ENCODE measurements at places on chromosomes 1 and 21. TPM values are rescaled to one million over a fixed set of nuclear protein-coding genes. Genes with fewer than 3 reads are reported as not detected.

LAD1 gene
- 0.04 TPM for polyA plus RNA-seq

GNG12 gene
- 140 TPM for polyA plus RNA-seq

C1orf87 gene
- not detected for polyA plus RNA-seq

RCOR3 gene
- polyA plus RNA-seq, result 33.8 TPM

AGT gene
- 6.2 TPM for polyA plus RNA-seq

IL22RA1 gene
- not detected for polyA plus RNA-seq

PSMG1 gene
- polyA plus RNA-seq, result 60.0 TPM

TFF2 gene
- not detected for polyA plus RNA-seq

OR2G6 gene
- polyA plus RNA-seq, result not detected

SH2D2A gene
- polyA plus RNA-seq, result 0.09 TPM

CA6 gene
- polyA plus RNA-seq, result not detected

RNU1-3 gene
- not detected for polyA plus RNA-seq

KCNT2 gene
- polyA plus RNA-seq, result 1.3 TPM

IVL gene
- polyA plus RNA-seq, result not detected

ADGRL4 gene
- 11.9 TPM for polyA plus RNA-seq

TNFRSF4 gene
- polyA plus RNA-seq, result 0.24 TPM

TMOD4 gene
- not detected for polyA plus RNA-seq

LIN28A gene
- not detected for polyA plus RNA-seq

MYBPHL gene
- polyA plus RNA-seq, result not detected

OR2L2 gene
- not detected for polyA plus RNA-seq

RXFP4 gene
- not detected for polyA plus RNA-seq

PEA15 gene
- 512 TPM for polyA plus RNA-seq

FCGR3B gene
- not detected for polyA plus RNA-seq

CFAP74 gene
- polyA plus RNA-seq, result not detected

OR14C36 gene
- polyA plus RNA-seq, result not detected

TCEA3 gene
- 14.7 TPM for polyA plus RNA-seq

CCDC30 gene
- polyA plus RNA-seq, result 0.61 TPM

BGLAP gene
- 0.12 TPM for polyA plus RNA-seq

PPFIA4 gene
- polyA plus RNA-seq, result 1.5 TPM

CENPS gene
- 11.4 TPM for polyA plus RNA-seq

C1orf53 gene
- polyA plus RNA-seq, result 6.4 TPM

KRTAP21-2 gene
- polyA plus RNA-seq, result not detected

IFNAR1 gene
- 17.0 TPM for polyA plus RNA-seq

TSPEAR gene
- not detected for polyA plus RNA-seq

HPDL gene
- polyA plus RNA-seq, result 0.50 TPM

CD160 gene
- polyA plus RNA-seq, result 0.06 TPM

SLC22A15 gene
- polyA plus RNA-seq, result not detected

ZBTB21 gene
- polyA plus RNA-seq, result 13.4 TPM

S1PR1 gene
- polyA plus RNA-seq, result 35.8 TPM

All from AG04450 (cell line).